NCI-H1417 (cell line): ENCODE measurements at places on chromosomes 7 and 10.

- DNase-seq = no peak
These were observed 6.6 kb upstream of the RHBDD2 start for GRCh38 chr7:75872073-75872782.

- no peak for DNase-seq
These were observed 107.4 kb downstream of the WDFY4 start for GRCh38 chr10:48792121-48792520.

GRCh38 chr7:98930921-98931320, 52.6 kb downstream of the TRRAP start:
- DNase-seq = no peak

DNA sequence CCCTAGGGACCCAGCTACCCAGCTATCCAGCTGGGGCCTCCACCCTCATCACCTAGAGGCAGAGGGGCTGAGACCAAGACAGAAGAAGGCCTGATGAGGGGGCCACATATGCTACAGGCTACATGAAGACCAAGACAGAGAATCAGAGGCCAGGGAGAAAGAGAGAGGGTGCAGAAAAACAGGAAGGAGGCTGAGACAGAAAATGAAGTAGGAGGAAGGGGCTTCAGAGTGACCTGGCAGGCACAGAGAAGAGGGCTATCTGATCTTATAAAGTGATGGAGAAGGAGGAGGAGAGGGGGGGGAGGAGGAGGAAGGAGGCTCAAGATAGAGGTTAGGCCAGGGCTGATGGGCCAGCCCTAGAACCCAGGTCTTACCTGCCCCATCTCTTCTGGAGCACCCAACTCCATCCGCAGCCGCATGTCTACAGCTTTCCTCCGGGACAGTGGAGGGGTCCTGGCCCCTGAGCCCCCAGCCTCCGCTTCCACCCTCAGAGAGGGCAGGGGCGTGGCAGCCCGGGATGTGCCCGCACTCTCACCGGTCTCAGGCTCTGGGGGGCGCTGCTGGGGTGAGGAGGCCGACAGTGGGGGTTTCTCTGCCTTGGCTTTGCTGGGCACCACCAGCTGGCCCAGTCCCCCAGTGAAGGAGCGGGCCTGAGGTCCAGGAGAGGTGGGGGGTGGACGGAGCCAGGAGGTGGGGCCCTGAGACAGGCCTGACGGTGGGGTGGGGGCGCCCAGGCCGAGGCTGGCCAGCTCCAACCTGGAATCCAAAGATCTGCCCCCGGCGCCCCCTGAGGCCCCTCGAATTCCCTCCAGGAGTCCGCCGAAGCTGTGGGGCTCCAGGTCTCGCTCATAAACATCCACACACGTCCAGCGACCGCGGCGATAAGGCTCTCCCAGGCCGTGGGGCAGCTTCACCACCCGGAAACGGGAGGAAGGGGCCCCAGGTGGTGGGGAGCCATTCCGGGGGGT, 1.8 kb downstream of the TSC22D4 start:
- no peak for DNase-seq

- DNase-seq = peak; percentile 29
These were observed 27.0 kb upstream of the HIBADH start for GRCh38 chr7:27689591-27690164.

DNA sequence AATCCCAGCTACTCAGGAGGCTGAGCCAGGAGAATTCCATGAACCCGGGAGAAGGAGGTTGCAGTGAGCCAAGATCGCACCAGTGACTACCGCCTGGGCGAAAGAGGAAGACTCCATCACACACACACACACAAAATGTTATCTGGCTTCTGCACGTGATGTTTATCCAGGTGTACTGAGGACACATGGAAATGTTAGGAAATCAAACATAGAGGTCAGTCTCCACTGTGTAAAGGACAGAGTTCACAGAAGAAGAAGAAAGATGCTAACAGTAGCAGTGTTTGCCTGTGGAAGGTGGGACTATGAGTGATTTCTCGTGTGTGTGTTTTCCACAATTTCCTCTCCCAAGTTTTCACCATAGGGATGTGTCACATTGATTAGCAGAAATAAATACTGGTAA, 256.9 kb downstream of the ELMO1 start:
- DNase-seq = no peak

GRCh38 chr10:105644091-105644490, 1003.0 kb downstream of the SORCS3 start:
- DNase-seq = no peak

- DNase-seq = no peak
These were observed 3.9 kb downstream of the LRWD1 start for GRCh38 chr7:102468478-102469350.

- no peak for DNase-seq
These were observed 286.2 kb upstream of the VWC2 start for GRCh38 chr7:49486974-49487829.

GRCh38 chr7:110766864-110767263, 324.1 kb upstream of the LRRN3 start:
- DNase-seq = peak; percentile 12

DNA sequence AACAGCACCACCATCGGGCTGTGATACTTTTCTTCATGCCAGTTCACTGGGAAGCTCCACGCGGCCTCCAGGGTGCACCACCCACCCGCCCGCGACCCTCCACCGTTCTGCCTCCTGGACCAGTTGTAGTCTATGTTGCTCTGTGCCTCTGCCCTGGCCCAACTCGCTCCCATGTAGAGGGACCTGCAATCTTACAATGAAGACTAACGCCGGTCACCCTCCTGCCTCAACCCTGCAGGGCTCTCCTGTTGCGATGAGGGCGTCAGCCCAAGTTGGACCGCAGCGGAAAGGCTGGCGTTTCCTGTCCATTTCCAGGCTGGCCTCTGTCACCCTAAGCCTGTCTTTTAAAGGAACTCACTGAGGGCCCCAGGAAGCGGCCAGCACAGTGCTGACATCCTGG, 34.9 kb downstream of the IL15RA start:
- DNase-seq = no peak

GRCh38 chr7:22351329-22351692, 5.6 kb downstream of the RAPGEF5 start:
- DNase-seq = no peak

DNA sequence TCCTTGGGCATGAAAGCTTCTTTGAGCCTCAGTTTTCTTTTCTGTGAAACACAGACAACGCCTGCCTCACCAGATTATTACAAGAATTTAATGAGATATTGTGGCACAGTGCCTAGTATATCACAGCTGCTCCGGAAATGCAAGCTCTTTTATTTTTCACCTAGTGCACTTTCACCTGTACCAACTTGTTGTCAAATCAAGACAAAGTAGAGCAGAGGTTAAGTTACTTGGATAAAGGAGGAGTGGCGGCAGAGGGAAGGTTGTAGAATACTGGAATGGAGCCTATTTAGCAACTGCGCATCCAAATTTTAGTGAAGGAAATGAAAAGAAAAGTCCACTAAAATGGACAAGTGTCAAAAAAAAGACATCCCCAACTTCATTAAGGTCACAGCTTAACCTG, 54.9 kb upstream of the RHOBTB1 start:
- DNase-seq = no peak

DNA sequence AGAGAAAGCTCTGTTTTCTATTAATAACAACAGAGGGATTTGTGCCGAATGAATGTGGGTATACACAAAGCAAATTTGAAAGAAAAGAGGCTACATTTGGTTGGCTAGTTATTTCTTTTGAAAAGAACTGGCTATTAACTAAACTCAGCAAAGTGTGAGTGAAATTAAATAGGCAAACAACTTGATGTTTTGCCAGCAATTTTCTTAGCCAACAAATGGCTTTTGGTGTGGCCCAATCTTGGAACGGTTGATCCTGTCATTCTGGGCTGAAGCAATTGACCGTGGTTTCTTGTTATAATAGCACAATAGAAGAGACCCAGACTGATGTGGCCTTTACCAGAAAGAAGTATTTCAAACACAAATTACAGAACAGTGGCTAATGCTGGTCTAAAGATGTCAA, 898.6 kb downstream of the KCNMA1 start:
- no peak for DNase-seq

DNA sequence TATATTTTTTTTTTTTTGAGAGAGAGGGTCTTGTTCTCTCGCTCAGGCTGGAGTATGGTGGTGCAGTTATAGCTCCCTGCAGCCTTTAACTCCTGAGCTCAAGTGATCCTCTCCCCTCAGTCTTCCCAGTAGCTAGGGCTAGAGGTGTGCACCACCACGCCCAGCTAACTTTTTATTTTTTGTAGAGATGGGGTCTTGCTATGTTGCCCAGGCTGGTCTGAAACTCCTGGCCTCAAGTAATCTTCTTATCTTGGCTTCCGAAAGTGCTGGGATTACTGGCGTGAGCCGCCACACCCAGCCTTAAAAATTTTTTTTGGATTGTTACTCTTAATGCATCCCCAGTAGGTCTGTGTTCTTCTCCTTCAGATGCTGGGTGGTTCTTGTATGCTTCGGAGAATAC, 4.2 kb downstream of the UBTD1 start:
- DNase-seq = no peak

DNA sequence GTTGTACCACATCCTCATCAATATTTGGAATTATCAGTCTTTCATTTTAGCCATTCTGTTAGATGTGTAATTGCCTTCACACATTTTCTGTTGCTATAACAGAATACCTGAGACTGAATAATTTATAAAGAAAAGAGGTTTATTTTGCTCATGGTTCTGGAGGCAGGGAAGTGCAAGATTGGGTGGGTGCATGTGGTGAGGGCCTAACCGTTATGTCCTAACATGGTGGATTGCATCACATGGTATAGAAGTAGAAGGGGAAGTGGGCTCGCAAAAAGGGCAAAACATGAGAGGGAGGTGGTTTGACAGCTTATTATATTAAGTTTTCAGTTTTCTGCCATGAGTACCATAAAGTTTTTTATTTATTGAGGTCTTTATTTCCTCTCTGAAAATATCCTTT, 452.0 kb downstream of the ARL4A start:
- no peak for DNase-seq

- DNase-seq = no peak
These were observed 96.9 kb downstream of the OSBPL3 start for GRCh38 chr7:24882989-24883621.

DNA sequence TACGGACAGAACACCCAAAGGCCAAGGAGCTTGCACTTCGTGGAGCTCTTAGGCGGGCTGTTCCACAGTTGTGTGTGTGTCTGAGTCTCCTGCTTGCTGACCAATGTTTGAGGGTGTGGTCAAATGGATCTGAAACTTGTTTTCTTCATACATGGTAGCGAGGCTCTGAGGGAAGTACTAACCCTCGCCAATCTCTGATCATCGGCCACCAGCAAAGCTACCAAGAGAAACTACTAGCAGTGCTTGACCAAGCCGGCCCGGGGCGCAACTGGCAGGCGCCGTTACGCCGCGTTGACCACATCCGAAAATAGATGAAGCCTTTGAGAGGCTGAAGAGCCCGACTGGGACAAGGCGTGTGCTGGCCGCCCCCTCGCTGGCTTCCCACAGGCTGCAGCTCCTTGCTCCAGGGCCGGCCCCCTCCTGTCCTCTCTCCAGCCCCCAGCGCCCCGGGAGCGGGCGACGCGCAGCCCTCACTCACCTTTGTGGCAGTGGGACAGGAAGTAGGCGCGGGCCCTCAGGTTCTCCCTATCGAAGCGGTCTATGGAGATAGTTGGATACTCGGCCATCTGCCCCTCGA, 384 bp downstream of the DCLRE1C start:
- DNase-seq = peak; percentile 37

DNA sequence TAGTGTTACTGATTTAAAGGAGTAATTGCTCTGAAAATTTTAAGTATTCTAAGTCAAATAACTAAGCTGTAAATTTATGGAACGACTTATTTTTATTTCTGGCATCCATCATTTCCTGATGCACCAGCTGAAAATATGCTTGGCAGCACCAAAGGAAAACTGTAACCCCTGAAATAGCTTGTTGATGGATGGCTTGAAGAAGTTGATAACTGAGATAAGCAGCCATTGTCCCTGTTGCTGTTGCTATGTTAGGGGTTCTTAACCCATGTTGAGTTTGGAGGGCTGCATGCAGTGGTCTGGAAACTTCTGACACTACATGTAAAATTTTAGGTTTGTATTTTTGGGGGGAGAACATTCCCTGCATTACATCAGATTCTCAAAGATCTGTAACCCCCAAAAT, 30.6 kb downstream of the RPA3 start:
- DNase-seq = no peak

DNA sequence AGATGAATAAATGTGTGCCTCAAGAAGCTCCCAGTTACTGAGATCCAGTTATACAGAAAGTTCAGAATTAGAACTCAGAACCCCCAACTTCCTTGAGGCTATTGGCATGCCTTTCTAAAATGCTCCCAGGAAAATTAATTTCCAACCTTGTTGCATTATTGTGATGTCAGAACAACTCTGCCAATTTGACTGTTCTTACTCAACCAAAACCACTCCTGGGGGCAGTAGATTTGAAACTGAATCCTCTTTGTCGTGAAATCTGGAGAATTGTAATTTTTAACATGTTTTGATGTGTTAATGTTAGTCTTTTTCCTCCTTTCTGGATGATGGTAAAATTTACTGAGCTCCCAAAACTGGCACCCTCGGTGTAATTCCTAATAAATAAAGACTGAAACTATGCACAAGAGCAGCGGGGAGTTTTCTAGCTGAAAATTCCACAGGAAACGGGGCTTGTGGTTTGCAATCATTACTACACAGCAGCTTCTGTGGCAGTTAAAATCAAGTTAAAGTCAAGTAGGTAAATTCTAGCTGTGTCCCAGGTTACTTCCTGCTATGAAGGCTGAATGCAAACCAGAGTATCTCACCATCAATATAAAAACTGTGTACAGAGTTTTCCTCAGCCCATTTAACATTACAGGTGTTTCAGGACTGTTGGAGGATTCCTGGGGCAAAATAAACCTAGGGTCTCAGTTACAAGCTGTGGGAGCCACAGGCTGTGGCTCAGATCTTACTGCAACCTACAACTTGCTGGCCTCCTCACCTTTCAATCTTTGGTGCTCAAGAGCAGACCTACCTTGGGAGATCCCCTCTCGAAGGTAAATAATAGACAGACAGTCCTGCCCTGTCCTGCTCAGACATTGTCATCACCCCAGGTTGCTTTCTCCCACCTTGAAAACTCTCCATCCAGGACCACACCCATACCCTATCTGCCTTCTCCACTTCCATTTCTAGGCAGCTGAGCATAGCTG, 156.3 kb upstream of the KMT2E start:
- DNase-seq = no peak

- no peak for DNase-seq
These were observed 109.8 kb upstream of the IL6 start for GRCh38 chr7:22617166-22617565.

DNA sequence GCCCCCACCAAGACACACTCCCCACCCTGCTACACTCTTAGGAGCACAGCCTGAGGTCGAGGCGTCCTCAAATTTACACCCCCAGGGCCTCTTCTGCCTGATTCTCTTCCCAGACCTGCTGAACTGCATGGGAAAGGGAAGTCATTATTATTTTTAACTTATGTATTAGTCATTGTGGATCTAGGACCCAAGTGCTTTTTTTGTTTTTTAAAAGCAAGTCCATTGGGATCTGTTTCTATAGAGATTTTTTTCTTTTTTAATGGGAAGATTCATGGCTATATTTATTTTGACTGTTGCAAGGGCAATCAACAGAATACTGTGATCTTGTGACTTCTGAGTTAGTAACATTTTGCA, 203.8 kb downstream of the ZMYND11 start:
- no peak for DNase-seq

DNA sequence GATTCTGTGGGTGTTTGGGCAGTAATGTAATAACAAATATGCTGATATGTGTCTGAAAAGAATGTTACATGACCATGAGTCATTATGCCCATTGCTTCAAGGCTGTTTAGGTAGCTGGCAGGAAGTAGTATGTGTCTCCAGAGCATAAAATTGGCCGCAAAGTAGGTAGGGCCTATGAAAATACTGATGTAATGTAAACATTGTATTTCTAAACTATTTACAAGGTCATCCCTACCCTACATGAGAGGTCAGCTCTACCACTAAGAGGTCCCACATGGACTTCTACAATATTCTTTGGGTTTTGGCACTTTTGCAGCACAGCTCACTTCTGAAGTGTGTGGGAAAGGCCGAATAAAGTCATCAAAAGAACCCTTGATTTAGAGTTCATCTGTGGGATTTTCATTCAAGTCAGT, 301.9 kb downstream of the AHR start:
- no peak for DNase-seq
